ENCODE measurements at places on chromosomes 16 and 17. TPM values are rescaled to one million over a fixed set of nuclear protein-coding genes. Genes with fewer than 3 reads are reported as not detected.

Gene ASPA
- total RNA-seq: not detected

Gene EVPLL
- not detected for total RNA-seq

Gene SLC5A2
- 1.0 TPM for total RNA-seq

Gene SMIM36
- not detected for total RNA-seq

Gene KCNJ12
- not detected for total RNA-seq

Gene ITGB4
- total RNA-seq: 1.4 TPM

Gene KCTD11
- 8.7 TPM for total RNA-seq

- no peaks in the 10 kb centered on the region for H3K27me3 ChIP-seq
- no peak overlapping the region for H3K4me3 ChIP-seq
- no peak overlapping the region for H3K27ac ChIP-seq
- DNase-seq: no peak
These were observed 139.8 kb downstream of the KATNIP start for GRCh38 chr16:27689711-27690110.

- no peak for DNase-seq
- peaks cover 7% of the 10 kb centered on the region for H3K4me1 ChIP-seq
- no peak overlapping the region for H3K27ac ChIP-seq
- H3K36me3 ChIP-seq: no peaks in the 10 kb centered on the region
- H3K27me3 ChIP-seq: peaks cover 13% of the 10 kb centered on the region
These were observed 3.6 kb downstream of the LRRC75A start for GRCh38 chr17:16488186-16488967.

GRCh38 chr16:82726306-82726705 lies 99.5 kb downstream of the CDH13 start:
- no peak overlapping the region for H3K4me3 ChIP-seq
- H3K27me3 ChIP-seq: peaks cover under 1% of the 10 kb centered on the region
- H3K36me3 ChIP-seq: peaks cover 2% of the 10 kb centered on the region
- H3K27ac ChIP-seq: no peak overlapping the region

GRCh38 chr17:40448639-40449261 lies 5.5 kb downstream of the IGFBP4 start:
- peak overlapping the region; percentile 75 for H3K4me3 ChIP-seq
- peak overlapping the region; percentile 5 for H3K27ac ChIP-seq
- H3K36me3 ChIP-seq: peaks cover 13% of the 10 kb centered on the region
- DNase-seq: no peak
- H3K4me1 ChIP-seq: peaks cover 45% of the 10 kb centered on the region

DNA sequence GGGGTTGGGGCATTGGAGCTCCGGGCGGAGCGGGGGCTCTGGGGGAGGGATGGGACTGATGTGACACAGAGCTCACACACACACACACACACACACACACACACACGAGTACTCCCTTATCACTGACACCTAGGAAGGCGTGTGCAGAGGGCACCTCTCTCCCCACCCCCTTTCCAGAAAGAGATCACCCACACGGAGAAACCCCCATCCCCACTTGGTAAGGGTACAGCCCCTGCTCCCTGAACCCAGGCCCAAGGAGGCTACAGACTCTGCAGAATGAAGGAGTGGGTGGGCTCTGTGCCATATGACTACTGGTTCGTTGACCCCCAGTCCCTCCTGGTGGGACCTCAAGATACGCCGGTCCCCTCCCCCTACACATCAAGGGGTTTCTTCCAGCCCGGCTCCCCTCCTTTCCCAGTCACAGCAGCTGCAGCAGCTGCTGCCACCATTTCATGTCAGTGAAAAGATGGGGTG lies 8.7 kb upstream of the ARHGAP23 start:
- no peak for DNase-seq
- H3K36me3 ChIP-seq: no peaks in the 10 kb centered on the region
- peaks cover 9% of the 10 kb centered on the region for H3K4me1 ChIP-seq
- H3K27me3 ChIP-seq: peaks cover 51% of the 10 kb centered on the region
- H3K4me3 ChIP-seq: no peak overlapping the region

- peaks cover 7% of the 10 kb centered on the region for H3K27me3 ChIP-seq
- no peak overlapping the region for H3K27ac ChIP-seq
- H3K4me1 ChIP-seq: peaks cover 3% of the 10 kb centered on the region
- no peaks in the 10 kb centered on the region for H3K36me3 ChIP-seq
These were observed 28.4 kb upstream of the MAP3K14 start for GRCh38 chr17:45345246-45345553.

GRCh38 chr17:49996121-49996494 lies 1.1 kb upstream of the DLX3 start:
- H3K27ac ChIP-seq: no peak overlapping the region
- H3K4me1 ChIP-seq: peaks cover 26% of the 10 kb centered on the region
- no peak for DNase-seq
- peaks cover 74% of the 10 kb centered on the region for H3K27me3 ChIP-seq
- H3K4me3 ChIP-seq: no peak overlapping the region

- H3K27me3 ChIP-seq: no peaks in the 10 kb centered on the region
- no peak for DNase-seq
- no peak overlapping the region for H3K4me3 ChIP-seq
- H3K36me3 ChIP-seq: no peaks in the 10 kb centered on the region
- no peak overlapping the region for H3K27ac ChIP-seq
These were observed 10.0 kb downstream of the RGS11 start for GRCh38 chr16:265711-266110.

DNA sequence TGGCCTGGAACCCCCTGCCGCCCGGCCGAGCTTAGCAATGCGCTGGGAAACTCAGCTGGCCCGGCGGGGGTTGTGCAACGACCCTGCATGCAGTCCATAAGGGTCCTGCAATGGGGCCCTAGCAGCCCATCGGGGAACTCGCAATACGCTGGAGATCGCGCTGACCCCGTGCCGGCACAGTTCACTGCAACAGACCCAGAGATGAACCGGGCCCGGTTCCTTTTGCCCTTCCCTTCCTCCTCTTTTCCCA lies 375 bp downstream of the SLC25A11 start:
- H3K4me1 ChIP-seq: peaks cover 47% of the 10 kb centered on the region
- H3K27ac ChIP-seq: peak overlapping the region; percentile 88
- H3K27me3 ChIP-seq: no peaks in the 10 kb centered on the region
- no peak for DNase-seq
- peak overlapping the region; percentile 100 for H3K4me3 ChIP-seq

GRCh38 chr17:61467416-61468262 lies 15.4 kb downstream of the TBX4 start:
- H3K27ac ChIP-seq: no peak overlapping the region
- peaks cover under 1% of the 10 kb centered on the region for H3K4me1 ChIP-seq
- peaks cover 18% of the 10 kb centered on the region for H3K27me3 ChIP-seq
- no peaks in the 10 kb centered on the region for H3K36me3 ChIP-seq

DNA sequence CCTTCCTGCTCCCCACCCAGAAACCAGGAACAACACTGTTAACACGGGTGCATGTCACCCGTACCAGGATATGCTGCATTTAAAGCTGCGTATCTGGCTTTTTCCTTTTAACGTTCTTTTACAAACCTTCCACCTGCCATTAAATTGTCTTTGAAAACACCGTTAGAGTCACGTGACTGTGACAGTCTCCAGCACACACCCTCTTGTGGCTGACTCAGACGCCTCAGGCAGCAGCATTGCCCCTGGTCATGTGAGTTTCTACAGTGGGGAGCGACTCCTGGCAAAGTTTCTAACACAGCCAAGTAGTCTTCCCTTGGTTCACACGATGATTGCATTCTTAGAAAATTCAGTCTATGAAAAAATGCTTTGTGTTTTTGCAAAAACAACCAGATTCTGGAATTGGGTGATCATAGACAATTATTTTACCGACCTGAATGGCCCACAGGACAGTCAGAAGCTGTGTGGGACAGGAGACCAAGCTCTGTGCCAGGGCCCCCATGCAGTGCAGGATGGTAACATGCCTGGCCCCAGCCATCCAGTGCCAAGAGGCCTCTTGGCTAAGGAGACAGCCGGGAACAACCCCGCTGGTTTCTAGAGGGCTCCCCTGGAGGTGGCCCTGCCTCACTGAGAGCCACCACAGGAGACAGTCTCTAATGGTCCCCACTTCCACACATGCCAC lies 199.1 kb downstream of the KATNIP start:
- no peak for DNase-seq
- H3K27ac ChIP-seq: no peak overlapping the region
- H3K36me3 ChIP-seq: no peaks in the 10 kb centered on the region
- H3K4me1 ChIP-seq: peaks cover 4% of the 10 kb centered on the region
- peak overlapping the region; percentile 1 for H3K4me3 ChIP-seq

DNA sequence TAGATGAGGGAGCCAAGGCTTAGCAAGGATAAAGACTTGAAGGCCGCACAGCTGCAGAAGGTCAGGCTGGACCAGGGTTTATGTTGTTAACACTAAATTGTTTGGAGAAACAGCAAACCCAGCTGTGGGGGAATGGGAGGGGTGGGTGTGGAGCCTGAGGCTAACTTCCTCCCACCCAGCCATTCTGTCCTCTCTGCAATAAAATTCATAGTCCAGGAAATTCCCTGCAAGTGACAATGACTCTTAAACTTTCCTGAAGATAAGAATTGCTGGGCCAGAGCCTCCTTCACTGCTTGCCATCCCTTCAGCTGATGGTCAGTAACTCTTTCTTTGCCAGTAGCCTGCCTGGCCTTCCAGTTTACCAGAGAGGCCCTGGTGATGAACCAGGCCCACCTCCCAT lies 19.4 kb upstream of the ATP5MC1 start:
- H3K4me1 ChIP-seq: peaks cover 3% of the 10 kb centered on the region
- H3K27me3 ChIP-seq: peaks cover 2% of the 10 kb centered on the region
- H3K4me3 ChIP-seq: no peak overlapping the region
- no peaks in the 10 kb centered on the region for H3K36me3 ChIP-seq

Measured in activated naive CD8-positive, alpha-beta T cell treated with anti-CD3 and anti-CD28 coated beads, Interleukin-2, amount 10 ng/mL, durations not matched to agents 7 days and 5 days (primary cell).